T-helper 1 cell (primary cell): ENCODE measurements at places on chromosomes 3 and 15.

DNA sequence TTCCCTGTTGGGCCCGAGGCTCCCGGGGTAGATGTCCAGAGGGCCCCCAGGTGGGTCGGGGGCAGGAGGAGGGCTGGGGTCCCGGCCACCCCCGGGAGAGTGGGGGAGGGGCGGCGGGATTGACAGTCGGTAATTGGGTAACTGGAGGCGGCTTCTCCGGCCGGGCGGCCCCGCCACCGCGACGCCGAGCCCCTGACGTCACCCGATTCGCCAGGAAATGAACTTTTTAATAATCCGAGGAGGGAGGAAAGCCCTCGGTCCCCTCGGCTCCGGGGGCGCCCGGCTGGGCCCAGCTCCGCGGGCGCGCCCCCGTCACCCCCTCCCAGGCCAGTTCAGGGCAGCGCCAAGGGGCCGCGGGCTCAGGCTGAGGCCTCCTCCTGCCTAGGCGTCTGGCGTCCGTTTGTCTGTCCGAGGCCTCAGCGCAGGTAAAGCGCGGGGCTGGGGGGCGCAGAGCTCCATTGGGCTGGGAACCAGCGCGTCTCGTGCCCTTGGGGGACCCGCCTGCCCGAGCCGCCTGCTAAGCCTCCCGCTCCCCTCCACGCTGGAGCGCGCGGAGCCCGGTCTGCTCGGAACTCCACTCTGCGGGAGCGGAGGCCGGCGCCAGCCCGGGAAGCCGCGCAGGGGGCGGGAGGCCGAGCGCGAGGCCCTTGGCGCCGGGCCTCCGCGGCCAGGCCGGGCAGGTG, 3.9 kb downstream of the GATA2 start:
- DNase-seq: no peak

DNA sequence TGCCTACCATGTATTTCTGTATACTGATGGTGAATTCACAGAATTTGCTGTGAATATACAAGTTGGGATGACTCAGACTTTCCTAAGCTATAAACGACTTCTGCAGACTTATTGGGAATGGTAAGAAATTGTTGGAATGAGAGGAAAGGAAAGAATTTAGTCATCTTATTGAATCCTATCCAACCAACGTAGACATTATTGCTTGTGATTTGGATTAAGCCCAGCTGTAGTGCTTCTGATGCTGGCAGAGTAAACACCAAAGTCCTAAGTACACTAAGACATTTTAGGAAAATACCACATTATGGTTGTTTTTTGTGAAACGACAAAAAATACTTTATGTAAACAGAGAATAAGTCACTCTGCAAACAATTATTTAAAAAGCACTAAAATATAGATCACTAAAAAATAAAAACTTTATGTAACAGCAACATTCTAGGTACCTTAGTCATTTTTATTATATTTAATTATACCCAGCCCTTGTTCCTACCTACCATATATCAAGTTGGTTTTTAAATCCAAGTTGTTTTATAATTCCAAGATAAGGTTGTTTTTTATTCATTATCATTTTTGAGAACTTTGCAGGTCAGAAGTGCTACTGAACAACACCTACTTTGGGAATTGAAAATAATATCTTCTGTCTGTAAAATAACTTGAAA, 99.2 kb upstream of the MLF1 start:
- no peak for DNase-seq

DNA sequence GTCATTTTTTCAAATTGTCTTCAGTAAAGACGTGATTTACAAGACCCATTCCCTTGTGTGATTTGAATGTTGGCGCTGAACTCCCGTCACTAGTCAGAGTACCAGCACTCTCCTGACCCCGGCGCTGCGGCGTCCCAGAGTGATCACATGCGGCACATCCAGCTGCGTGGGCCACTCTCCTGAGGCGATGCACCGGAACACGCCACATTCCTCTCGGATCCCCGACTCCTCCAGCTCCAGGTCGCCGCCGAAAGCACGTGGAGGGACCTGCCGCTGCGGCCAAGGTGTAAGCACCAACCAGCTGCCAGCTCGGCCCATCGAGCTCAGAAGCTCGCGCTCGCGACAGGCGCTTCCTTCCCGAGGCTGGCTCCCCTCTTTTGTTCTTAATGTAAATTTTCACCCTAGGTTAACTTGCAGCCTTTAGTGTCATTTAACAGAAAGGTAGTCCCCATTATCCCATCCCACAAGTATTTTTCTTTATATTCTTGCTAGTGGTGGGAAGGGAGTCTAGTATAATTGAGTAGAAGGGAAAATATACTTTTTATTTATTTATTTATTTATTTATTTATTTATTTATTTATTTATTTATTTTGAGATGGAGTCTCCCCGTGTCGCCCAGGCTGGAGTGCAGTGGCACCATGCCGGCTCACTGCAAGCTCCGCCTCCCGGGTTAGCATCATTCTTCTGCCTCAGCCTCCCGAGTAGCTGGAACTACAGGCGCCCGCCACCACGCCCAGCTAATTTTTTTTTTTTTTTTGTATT, 61.7 kb upstream of the VGLL3 start:
- DNase-seq: no peak

GRCh38 chr3:105906836-105907235, 38.0 kb upstream of the CBLB start:
- DNase-seq: no peak

GRCh38 chr3:185943760-185944106, 5.9 kb upstream of the TRA2B start:
- no peak for DNase-seq

DNA sequence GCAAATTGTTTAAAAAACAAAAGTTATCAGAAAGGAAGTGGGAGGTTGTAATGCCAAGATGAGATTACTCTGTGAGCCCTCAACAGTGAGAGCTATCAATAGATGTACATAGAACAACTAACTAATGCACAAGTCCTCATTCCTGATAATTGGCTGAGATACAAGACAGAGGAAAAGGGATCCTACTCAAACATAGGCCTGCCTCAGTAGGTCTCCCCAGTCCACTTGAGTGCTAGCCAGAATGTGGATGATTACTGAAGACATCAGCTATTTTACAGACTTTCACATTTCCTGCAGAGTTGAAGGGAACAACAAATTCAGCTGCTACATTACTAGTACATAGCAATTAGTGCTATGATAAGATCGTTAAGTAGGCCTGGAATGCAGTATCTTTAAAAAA, 981.9 kb downstream of the TUSC7 start:
- no peak for DNase-seq

DNA sequence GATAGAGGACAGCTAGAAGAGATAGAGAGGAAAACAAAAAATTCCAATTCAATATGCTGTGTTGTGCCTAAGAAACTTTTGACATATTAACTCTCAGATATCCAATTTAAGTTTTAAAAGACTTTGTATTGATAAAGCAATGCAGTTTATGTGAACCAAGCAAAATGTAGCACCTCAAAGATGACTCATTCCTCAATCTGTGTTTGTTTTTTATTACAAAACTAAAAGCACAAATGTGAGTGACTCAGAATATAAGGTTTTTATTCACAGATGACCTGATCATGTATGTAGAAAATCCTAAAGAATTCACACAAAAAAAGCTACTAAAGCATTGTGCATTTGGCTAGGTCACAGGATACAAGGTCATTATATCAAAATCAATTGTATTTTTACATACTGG, 11.1 kb downstream of the HCLS1 start:
- DNase-seq: no peak

DNA sequence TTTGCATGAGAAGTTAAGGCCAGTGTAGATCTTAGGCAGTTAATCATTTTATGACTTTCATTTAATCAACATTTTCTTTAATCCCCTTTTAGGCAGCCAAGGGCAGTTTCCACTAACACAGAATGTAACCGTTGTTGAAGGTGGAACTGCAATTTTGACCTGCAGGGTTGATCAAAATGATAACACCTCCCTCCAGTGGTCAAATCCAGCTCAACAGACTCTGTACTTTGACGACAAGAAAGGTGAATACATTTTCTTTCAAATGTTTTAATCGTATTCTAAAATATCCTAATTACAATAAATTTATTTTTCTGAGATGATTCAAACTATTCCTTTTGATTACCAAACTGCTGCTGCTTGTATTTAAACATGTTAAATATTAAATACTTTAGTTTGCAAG, 843.2 kb downstream of the CADM2 start:
- DNase-seq: no peak

DNA sequence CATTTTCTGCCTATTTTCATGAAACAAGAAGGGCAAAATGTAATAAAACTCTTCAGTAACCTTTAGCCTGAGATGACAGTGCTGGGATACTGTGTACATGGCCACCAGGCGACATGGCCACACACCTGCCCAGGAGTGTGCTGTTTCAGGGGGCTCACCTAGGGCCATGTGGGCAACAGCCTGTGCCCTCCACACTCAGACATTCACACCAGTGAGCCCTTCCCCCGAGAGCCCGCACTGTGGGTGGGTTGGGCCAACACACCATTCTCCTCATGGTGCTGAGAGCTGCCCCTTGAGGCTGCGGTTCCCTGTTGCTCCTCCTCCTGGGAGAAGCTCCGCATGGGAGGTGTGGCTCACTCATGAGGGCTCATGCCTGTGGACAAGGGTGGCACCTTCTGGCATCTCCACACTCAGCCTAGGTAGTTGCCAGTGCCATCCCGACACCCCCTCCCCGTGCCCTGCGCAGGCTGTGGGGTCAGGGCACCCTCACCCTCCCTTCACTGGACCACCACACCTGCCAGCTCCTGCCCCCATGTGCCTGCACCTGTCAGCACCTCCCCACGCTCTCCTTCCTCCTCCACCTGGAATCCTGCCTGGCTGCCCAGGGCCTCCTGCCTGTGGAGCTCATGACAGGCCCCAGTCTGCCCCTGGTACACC, 19.7 kb downstream of the OCA2 start:
- DNase-seq: no peak

DNA sequence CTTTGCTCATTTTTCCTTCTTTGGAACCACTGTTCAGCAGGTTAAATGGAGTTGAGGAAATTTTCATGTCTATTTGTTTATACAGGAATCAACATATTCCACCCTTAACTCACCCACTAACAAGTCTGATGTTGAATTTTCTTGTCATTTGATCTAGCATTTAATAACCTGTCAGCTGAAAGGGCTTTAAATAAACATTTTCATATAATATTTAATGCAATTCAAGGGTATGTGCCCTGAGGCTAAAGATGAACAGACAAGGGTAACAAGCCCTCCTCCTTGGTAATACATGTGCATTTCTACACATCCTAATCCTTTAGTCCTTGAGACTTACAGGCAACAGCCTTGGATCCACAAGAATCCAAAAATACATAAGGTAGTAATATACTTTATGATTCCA, 435.0 kb upstream of the NR2F2 start:
- DNase-seq: no peak

- no peak for DNase-seq
Observed at GRCh38 chr3:101892648-101893047, 43.3 kb downstream of the NFKBIZ start.

- DNase-seq: no peak
Observed at GRCh38 chr3:69932501-69932900, 67.0 kb upstream of the SAMMSON start.

GRCh38 chr3:116050311-116050915, 394.9 kb downstream of the LSAMP start:
- DNase-seq: no peak

DNA sequence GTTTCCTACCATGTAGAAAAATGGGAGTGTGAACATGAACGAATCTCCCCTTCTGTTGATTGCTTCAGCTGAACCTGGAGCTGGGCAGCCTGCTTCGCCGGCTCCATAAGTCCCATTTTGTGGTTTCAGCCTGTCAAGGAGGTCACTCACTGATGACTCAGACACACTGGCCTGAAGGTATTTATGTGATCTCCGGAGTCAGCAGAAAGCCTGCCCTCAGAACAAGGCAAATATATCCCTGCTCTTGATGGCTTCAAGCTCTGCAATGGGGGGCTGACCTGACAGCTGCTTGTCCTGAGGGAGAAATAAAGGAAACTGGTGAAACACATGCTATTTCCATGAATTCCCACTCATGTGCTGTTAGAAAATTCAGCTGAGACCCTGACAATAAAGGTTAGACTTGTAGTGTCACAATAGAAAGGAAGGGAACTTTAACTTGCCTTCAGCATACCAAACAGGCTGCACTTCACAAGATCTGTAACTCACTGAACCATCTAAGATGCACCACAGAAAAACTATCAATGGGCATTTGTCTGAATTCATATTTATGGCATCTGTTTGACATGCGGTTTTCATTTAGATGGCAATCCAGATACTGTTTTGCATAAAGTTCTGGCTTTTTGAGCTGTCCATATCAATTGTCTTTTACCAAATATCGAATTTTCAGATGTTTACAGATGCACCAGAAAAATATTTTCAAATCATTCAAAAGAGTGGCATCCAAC, 282.0 kb upstream of the VEPH1 start:
- DNase-seq: no peak

- DNase-seq: no peak
Observed at GRCh38 chr3:45895686-45896468, 9.5 kb downstream of the CCR9 start.

DNA sequence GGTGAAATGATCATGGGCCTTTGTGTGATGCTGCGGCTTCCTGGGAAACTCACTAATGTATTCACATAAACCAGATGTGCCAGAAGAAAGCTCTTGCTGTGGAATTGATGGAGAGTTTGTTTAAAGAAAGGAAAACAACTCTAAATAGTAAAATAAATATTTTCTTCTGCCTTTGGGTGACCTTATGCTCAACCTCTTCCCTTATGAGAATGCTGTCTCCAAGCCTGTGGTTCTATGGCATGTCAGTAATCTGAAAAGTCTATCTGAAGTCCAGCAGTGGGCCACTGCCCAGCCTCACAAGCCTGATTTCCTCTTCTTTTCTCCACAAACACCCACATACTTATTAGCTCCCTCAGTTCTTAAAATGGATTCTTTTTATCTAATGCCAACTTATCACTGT, 49.9 kb upstream of the PHLDB2 start:
- DNase-seq: no peak

DNA sequence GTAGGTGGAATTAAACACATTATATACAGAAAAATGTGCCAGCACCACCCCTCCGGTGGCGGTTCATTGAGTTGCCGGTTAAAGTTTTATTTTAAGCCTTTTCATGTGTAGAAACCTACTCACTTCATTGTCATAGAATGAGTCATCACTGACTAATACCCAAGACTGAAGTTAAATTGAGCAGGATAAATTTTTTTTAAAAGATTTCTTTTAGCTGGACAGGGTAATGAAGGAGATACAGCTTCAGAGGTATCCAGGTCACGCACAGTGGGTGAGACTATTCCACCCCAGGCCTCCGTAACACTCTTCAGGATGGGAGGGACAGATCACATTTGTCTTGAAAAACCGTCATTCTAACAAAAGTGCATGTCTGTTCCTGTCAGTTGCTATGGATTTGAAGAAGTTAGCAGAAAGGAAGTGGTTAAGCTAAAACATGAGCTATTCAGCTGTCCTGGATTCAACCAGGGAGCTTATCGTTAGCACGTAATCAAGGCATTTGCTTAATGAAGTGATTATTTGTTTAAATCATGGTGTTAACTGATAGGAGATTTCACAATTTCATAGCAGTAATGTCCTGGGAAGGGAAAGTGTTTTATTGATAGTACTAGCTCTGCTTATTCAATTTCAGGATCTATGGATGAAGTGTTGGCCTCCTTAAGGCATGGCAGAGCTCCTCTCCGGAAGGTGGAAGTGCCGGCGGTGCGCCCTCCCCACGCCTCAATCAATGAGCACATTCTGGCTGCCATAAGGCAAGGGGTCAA, 23.4 kb downstream of the WHAMM start:
- DNase-seq: no peak

- no peak for DNase-seq
Observed at GRCh38 chr3:119098619-119099222, 47.2 kb upstream of the TEX55 start.
